ENCODE measurements at places on chromosomes 5 and 9.

DNA sequence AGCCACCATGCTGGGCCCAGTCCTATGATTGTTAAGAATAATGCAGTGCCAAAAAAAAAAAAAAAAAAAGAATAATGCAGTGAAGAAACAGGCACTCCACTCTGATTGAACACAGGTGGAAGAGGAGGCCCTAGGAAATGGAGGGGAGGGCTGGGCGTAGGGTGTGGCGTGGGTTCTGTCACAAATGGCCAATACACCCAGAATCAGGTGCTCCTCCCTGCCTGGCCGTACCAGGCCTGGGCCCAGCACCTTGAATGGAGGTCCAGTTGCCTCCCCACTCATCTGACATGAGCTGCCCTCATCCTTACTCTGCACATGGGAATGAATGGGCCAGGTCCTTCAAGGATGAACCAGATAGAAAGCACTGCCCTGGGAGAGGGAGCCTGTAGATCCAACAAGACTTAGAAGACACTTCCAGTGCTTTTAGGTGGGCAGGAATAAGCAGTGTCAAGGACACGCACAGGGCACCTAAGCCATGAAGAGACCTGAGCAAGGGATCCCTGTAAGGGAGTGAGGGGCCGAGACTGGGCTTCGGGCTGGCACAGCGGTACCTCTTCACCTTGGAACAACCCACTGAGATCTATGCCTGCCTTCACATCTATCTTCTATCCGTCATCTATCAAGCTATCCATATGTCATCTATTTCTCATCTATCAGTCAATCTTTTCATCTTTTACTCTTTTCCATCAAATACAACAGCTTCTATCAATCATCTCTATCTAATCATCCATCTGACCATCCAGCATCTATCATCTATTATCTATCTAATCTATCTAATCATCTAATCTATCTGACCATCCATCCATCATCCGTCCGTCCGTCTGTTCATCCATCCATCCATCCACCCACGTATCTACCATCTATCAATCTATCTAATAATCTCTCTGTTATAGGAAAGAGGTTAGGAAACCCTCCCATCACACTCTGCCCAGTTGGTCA is 15.9 kb downstream of the NINJ1 start:
- DNase-seq, result no peak

DNA sequence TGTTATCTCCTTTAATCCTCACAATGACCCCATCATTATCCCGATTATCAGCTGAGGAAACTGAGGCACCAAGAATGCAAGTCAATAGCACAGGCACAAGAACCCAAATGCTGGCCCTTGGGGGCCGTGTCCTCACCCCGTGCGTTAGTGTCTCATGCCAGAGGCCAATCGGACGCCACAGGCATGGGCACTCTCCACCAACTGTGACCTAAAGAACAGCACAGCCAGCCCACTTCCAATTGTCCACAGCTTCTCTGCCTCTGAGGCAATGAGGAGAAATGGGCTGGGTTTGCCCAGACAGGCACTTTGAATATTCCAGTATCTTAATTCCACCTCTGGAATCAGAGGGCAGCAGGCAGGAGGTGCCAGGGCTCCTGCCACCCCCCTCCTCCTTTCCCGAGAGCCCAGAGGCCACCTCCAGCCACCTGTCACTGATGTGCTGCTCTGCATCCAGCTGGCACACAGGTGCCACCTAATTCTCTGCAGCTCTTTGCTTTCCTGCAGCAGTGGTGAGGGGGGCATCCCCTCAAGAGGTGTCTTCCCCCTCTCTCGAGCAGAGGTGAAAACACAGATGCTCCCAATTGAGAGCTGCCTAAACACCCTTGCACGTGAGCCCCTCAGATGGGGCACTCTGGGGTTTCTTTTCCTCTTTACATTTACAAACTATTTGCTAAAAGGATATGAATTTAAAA is 107.5 kb downstream of the ROR2 start:
- no peak for DNase-seq

GRCh38 chr9:21589344-21590056 is 107.4 kb upstream of the IFNE start:
- DNase-seq, result no peak

GRCh38 chr5:88656221-88656950 is 226.6 kb downstream of the MEF2C start:
- DNase-seq, result no peak

DNA sequence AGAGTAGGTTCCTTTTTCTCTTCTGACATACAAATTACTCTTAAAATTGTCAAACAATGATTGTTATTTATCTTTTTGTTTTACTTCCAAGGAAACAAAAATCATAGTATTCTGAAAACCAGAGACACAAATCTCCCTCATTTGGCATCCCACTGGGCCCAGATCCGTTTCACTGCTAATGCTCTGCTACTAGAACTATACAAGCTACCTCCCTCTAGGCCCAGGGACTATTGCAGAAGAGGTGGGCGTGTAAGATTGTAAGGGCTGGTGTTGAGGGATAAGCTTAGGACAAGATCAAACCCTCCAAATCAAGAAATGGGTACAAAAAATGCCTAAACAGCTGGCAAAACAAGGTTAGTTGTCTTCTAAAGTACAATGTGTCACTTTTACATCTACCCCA is 928.9 kb upstream of the CDH10 start:
- DNase-seq, result no peak

DNA sequence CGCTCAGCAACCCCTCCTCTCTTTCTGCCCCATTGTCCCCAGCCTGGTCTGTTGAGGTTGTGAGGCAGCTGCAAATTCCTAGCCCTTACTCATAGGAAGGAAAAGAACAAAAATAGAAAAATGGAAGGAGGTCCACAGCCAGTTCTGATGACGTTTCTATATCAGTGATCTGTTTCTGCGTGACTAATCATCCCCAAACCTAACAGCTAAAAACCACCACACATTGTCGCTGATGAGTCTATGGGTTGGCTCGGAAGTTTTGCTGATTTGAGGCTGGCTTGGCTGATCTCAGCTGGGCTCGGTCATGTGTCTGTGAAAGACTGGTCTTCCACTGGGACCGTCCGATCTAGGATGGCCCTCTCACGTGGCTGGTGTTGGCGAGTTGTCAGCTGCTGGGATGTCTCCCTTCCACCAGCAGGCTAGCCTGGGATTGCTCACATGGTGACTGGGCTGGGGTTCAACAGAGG is 200.6 kb upstream of the ZNF618 start:
- no peak for DNase-seq

DNA sequence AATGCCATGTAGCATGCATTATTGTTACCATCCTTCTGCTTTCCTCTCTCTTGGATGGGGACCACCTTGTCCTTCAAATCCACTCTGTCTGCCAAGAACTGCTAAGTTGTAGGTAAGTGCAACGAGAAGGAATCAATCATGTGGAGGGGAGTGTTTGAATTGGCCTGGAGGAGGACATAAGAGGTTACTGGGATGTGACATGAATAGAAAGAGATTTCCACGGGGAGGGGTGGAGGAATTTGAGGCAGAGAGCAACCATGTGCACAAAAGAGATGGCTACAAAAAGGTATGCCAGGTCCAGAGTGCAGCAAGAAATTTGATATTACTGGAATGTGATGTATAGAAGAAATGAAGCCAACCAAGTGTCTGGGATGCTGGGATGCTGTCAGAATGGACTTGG is 648.9 kb upstream of the KLF4 start:
- DNase-seq, result no peak

- no peak for DNase-seq
Measured at GRCh38 chr9:122777052-122777451, 11.7 kb upstream of the OR5C1 start.

- no peak for DNase-seq
Measured at GRCh38 chr9:110316261-110317075, 21.2 kb downstream of the TXNDC8 start.

DNA sequence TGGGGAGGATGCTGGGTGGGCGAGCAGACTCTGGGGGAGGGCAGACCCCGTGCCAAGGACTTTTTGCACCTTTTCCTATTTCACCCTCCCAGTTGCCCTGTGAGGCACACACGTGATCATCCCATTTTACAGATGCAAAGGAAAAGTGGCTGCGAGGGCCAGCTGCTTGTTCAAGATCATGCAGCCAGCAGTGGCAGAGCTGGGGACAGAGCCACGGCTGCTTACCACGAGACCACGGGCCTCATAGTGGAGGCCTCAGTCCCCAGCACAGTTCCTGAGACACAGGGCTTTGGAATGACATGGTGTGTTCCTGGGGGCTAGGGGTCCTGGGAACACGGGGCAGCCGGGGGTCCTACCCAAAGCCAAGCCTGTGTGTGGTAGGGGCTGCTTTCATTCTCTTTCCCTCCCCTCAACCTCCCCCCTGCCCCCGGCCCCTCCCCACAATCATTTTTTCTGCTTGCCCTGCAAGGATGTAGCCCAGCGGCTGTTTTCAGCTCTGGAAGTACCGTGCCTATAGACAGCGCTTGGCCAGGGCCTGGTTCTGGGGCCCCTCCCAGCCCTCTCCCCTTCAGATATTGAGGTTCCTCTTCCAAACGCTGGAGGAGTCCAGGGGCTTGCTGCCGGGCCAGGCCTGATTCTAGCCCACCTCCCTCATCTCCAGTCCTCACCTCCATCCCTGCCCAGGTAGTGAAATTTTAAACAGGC is 58.5 kb upstream of the IER5L start:
- no peak for DNase-seq

GRCh38 chr9:92763721-92764380 is 782 bp downstream of the BICD2 start:
- DNase-seq, result no peak

- DNase-seq, result no peak
Measured at GRCh38 chr9:115786321-115786720, 367.3 kb upstream of the PAPPA start.

DNA sequence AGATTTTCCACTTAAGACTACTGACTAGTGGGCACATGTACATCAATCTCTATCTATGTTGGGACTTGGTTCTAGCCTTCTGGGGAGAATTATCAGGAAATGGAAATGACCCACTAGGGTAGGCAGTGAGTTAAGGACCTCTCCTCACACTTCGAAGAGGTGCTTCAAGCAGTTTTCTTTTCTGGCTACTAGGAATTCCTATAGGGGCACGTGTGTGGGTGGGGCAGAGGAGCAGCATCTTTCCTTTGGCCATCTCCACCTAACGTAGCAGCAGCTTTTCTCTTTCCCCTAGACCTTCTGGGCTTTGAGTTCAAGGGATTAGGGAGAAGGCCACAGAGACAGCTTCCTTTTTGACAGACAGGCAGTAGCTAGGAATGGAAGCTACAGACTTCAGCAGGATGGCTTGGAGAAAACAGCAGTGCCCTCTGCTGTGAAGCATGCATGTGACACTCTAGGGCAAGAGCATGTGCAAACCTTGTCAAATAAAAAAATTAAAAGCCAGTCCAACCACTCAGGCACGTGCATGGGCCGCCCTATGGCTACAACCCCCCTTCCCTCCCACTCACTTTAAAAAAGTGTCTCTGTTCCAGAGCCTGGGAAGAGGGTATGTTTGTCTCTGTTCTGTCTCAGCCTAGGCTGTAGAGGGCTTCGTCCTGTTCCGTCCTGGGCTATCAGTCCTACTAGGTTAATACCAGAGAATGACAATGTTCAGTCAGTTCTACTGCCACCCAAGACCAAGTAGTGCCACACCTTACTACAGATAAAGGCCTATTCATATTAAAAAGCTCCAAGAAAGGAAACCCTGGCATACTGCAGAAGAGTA is 8.7 kb upstream of the GFRA3 start:
- DNase-seq, result no peak

DNA sequence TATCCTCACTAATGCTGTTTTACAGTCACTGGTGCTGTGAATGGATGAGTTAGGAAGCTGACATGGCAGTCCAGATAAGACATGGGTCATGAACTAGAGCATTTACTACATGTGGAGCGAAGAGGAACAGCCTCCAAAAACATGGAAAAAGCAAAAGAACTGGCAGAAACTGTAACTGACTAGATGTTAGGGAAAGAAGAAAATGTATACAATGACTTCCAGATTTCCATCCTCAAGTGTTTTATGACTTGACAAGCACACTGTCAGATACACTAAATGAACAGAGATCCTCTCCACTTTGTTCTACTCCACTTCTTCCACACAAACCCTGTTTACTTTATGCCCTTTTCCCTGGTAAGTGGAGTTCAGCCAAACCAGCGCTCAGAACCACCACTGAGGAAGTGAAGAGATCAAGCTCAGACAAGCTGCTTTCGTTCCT is 11.5 kb downstream of the HMGCS1 start:
- no peak for DNase-seq

- no peak for DNase-seq
Measured at GRCh38 chr5:111557686-111558085, 45.4 kb upstream of the STARD4 start.

DNA sequence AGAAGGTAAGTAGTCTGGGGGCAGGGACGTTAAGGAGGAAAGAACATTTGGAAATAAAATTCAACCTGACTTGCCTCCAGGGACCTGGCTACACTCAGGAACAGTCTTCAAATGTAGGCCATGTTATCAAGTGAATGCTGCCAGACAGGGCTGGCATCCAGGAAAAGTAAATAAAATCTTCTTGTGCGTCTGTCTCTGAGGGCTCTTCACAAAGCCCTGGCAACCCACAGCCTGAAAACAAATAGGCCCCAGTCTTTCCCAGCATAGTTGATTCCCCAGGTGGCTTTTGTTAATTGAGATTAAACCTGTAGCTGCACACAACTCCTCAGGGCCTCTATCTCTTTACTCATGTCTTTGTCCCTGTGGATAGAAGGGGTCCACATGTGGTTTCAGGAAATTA is 55.4 kb downstream of the STK32A start:
- DNase-seq, result no peak

DNA sequence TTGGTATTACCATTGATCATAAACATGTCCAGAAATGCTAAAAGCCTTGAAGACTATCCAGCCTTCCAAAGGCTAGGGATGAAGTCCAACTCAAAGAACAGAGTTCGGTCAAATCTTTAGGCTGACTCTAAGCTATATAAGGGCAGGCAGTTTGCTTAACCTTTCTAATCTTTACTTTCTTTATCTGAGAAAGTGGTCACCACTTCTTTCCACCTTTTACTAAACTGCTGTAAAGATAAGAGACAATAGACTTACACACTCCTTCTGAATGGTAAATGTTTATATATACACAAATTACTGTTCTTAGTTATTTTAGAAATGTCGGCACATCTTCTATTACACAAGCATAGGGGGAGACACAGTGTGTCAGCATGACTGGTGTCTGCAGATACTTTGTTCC is 100.4 kb downstream of the NREP start:
- no peak for DNase-seq

DNA sequence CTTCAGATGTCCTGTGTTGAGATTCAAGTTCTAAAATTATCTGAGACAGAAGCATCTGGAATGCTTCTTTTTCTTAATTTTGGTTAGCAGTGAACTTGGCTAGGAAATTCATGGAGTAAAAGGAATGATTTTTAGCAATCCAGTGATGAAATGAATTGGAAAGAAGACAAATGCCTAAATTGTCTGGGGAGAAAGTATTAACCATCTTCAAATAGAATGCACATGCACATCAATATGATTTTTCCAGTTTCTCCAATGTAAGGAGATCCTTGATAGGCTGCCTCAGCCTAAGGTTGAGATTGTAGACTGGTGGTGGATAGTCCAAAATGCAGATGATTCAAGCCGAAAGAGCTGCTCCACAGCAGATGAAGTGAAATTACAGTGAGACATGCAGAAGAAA is 106.7 kb downstream of the PCSK5 start:
- no peak for DNase-seq

GRCh38 chr5:168320805-168321204 is 29.4 kb downstream of the WWC1 start:
- no peak for DNase-seq

GRCh38 chr5:176714067-176714466 is 66.8 kb downstream of the TSPAN17 start:
- DNase-seq, result no peak

- no peak for DNase-seq
Measured at GRCh38 chr5:137287569-137287968, 211.6 kb downstream of the SPOCK1 start.

Data from stimulated activated CD4-positive, alpha-beta T cell treated with anti-CD3 and anti-CD28 coated beads, Interleukin-15, amount 100 ng/mL, for 1 hour (primary cell).